ENCODE measurements at places on chromosomes 6 and 20.

DNA sequence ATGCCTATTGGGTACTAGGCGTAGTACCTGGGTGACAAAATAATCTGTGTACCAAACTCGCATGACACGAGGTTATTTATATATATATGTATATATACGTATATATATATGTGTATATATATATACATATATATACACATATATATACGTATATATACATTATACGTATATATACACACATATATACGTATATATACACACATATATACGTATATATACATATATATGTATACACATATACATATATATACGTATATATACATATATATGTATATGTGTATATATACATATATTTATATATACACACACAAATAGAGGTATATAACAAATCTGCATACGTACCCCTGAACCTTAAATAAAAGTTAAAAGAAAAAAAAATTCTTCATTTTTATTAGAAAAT lies 103.2 kb downstream of the ZDHHC14 start:
- DNase-seq: no peak

DNA sequence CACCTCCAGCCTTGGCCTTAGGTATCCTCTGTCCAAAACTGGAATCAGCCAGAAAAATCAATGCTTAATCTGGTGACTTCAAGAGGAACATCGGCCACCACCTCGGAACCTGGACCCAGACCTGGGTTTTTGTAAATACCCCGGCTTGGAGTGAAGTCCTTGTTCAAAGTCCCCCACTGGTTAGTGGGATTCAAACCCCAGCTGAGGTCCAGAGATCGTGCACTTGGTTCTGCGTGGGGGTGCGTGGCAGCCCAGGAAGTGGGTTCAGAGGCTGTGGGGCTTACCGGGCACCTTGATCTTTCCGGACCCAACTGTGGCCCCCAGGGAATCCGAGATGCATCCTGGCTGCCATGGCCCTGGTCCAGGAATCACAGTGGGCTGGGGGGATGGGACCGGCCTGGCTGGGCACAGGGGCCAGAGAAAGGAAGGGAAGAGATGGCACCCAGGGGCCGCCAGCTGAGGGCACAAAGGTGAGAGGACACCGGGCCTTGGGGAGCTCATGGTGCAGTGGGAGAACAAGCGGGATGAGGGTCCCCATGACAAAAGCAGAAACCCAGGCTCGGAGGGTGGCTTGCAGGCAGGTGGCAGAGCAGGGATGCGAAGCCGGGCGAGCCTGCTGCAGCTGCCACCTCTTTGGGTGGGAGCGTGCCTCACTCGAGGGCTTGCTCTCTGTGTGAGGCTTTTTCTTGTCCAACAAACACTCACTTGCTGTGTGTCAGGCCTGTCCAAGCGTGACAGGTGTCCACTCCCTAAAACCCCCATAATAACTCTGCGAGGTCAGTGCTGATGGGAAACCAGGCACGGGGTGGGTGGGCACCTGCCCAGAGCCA lies 27.7 kb downstream of the ZBP1 start:
- DNase-seq: no peak

- no peak for DNase-seq
Observed at GRCh38 chr20:62246872-62247652, 8.7 kb downstream of the OSBPL2 start.

DNA sequence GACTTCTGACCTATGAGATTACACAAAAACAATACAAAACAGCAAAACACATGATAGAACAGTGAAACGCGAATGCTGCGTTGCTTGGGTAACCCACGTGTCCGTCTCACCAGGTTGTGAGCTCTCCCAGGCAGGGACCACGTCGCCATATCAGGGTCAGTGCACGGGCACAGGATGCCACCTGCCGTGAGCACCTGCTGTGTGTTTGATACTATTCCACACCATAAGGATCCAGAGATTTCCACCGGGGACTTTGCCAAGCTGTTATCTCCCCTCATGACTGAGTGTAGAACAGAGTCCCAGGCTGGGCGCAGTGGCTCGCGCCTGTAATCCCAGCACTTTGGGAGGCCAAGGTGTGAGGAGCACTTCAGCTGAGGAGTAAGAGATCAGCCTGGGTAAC lies 288.0 kb downstream of the BMP7 start:
- DNase-seq: no peak

DNA sequence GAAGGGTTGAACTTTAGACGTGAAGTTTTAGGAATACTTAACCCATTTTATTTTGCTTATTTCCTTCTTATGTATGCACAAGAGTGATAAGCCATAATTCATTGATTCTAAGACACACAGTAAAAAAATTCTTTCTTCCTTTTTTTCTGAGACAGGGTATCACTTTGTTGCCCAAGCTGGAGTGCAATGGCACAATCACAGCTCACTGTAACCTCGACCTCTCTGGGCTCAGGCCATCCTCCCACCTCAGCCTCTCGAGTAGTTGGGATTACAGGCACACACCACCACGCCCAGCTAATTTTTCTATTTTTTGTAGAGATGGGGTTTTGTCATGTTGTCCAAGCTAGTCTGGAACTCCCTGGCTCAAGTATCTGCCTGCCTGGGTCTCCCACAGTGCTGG lies 116.6 kb upstream of the RNF24 start:
- DNase-seq: no peak

DNA sequence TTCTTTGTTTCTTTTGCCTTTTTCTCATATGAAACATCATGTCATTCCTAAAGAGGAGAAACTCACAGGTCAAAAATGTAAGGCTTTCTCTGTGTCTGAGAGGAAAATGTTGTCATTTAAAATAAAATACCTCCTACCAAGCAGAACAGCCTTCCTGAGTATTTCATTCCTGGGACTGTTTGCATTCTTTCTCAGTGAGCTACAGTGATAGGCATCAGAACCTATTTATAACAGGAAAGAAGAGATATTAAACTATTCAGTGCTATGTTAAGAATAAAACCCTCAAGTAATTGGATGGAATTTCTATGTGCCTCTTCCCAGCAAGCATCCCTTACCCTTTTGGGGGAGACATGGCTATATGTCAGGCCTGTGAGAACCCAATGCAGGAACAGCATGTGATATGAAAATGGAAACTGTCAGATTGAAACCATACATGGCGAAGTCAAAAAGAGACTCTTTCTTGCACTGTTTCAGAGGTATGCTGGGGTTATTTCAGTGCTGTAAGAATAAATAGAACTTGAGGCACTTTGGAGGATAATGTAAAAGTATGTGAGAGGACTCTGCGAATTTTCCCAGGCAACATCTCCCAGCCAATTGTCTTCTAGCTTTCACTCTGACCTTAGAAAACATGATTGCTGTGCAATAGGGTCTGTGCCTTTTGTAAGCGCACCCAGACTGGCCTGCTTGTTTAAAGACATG lies 133.8 kb upstream of the CCN2 start:
- no peak for DNase-seq

- no peak for DNase-seq
Observed at GRCh38 chr6:31510007-31510406, 12.1 kb downstream of the MICB start.

GRCh38 chr6:165486183-165487137 lies 176.6 kb downstream of the PDE10A start:
- no peak for DNase-seq

DNA sequence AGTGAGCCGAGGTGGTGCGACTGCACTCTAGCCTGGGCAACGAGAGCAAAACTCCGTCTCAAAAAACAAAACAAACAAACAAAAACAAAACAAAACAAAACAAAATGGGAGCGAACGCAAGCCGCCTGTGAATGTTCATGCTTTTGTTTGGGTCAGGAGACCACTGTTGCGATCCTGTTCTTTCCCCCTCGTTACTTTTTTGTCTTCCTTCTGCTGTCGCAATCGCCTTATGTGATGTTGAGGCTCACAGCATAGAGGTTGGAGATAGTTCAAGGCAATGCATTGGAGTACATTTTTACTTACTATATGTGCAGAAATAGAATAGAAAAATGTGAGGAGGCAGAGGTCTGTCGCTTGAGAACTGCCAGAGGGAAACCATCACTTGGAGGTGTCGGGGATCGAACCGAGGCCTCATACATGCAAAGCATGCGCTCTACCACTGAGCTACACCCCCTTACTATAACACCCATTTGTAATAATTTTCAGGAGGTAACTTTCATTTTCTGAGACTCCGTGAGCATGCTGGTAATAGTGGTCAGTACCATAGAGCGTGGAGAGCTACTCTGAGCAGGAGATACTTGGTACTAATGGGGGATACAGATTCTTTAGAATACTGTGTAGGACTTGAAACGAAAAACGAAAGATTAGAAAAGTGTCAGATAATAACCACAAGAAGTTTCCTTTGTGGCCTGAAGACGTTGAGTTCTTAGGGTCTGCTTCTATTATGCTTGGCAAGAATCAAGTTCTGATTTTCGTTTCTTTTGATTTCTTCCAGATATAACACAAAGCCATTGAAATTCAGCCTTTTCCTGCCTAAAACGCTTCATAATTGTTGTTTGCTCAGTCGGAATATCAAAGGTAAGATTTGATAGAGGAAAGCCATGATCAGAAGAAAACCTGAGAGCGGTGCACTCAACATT lies 121.1 kb downstream of the TRIM27 start:
- DNase-seq: no peak

GRCh38 chr20:49521356-49521755 lies 38.9 kb upstream of the KCNB1 start:
- DNase-seq: no peak

DNA sequence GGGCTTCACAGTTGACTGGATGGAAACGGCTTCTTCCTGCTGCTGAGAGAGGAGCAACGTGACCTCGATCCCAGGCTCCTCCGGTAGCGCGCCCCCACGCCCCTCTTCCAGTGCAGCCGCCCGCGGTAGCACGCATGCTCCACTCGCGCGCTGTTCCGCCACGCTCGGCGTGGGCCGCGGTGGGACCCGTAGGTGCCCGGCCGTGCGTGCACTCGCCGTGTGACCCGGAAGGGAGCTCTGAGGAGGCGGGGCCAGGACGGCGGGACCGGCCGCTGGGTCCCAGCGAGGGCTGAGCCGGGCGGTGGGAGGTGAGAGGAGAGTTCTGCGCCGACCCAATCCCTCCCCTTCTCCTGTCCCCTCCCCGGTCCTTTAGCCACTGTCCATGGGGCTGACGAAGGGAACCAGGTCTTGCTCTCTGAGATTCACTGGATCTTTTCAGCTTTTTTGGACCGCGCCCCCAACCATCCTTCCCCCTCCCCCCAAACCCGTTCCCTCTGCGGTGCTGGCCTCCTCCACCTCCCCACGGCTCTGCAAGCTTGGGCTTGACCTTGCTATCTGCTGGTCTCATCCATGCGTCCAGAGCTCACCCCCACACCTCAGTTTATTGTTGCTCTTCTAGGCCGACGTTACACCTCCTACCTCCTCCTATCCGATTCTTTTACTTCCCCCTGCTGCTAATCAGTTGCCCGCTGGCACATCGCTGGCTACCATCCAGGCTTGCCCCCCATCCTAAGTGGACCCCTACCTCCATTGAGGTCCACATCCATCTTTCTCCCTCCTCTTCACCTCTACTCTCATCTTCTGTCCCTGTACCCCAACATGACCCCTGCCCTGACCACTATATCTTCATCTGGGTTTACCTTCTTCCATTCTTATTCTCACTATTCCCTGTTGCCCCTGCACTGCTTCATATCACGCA lies at the start of gene CUL9:
TSS of gene CUL9 (plus strand) at position 255 of the 919 bp plus-strand sequence. CDS start 2,115 bp downstream, outside the sequence.
- DNase-seq: peak; percentile 78

DNA sequence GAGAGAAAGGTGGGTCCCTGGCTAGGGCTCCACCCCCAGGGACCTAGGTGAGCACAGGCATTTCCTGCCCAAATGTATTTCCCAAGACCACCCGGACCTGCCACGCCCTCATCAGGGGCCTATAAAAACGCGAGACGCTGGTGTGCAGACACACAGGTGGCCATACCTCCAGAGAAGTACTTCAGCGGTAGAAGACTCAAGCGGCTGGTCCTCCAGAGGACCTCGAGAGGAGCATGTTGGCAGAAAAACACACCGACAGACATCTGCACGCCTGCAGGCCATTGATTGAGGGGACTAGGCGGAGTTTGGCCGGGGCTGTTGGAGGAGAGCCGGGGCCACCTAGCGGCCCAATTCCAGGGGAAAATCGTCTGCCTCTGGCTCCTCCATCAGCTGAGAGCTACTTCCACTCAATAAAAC lies 695.8 kb upstream of the MMS22L start:
- DNase-seq: no peak

- peak; percentile 27 for DNase-seq
Observed at GRCh38 chr6:111724505-111724904, 118.8 kb upstream of the TRAF3IP2 start.

- DNase-seq: no peak
Observed at GRCh38 chr6:16965689-16966088, 136.2 kb upstream of the STMND1 start.

- DNase-seq: no peak
Observed at GRCh38 chr20:15332711-15333160, 995.3 kb upstream of the FLRT3 start.

DNA sequence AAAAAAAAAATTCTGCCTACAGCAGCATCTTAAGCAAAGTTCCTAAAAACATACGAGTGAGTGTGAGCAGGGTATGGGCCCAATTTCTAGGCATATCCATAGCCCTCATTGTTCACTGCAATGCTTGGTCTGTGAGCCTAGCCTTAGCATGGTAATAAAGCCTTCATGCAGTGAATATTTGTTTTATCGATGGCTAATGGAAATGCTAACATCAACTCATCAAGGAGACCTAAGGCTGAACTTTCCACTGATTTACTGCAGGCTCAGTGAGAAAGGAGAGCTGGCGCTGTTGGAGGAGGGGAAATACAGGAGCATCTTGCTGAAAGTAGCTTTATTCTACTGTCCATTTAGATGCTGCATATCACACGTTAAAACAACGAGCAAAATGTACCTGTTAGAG lies 139.6 kb upstream of the DTNBP1 start:
- no peak for DNase-seq

DNA sequence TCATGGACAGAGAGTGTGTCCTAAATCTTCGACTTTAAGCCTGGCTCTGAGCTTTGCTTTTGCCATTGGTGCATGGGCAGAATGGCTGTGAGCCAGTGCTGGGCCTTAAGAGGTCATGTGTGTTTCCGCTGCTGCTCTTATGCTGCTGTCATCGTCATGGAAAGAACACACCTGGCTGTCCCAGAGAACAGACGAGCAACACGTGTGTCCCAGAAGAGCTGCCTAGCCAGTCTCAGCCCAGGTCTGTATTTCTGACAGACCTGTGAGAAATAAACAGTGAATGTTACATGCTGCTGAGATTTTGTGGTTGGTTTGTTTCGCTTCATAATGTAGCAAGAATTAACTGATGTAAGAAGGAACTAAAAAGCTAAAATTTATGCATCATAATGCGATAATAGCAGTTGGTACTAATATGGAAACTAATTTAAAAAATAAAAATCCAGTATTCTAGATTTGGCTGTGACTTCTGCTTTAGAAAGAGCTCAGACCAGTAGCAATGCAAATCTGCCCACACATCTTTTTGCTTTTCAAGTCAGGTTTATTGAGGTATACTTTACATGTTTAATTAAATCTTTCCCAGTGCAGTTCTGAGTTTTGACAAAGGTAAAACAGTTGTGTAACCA lies 11.5 kb upstream of the SCP2D1 start:
- no peak for DNase-seq

- DNase-seq: no peak
Observed at GRCh38 chr6:3075772-3076113, 7.4 kb downstream of the RIPK1 start.

GRCh38 chr20:17304774-17305173 lies 77.9 kb downstream of the PCSK2 start:
- DNase-seq: no peak

GRCh38 chr6:167153521-167153959 lies 4.2 kb downstream of the GPR31 start:
- peak; percentile 56 for DNase-seq

Data from CD4-positive, alpha-beta T cell treated with Interferon gamma for 1 hour (primary cell).